ENCODE measurements at places on chromosomes 3 and 15.

DNA sequence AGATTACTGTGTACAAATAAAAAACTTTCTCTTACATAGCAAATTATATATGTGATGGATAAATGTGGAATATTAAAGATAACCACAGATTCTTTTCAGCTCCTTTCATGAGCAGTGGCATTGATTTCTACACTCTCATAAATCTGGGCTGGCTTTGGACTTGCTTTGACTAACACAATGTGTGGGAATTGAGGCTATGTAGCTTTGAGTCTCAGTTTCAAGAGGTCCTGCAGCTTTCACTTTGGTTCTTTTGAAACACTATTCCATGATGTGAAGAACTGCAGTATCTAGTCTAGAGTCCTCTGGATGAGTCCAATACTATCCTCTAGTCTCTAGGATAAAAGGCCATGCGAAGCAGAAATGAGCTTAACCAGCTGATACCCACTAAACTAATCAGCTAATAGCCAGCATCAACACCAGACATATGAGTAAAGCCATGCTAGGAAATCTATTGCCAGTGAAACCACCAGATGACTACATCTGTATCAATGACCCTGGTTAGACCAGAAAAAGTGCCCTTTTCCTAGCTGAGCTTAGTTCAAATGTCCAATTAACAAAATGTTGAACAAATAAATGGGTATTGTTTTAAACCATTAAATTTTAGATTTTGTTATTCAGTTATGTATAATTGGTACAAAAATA, 274.9 kb upstream of the ZPLD1 start:
- no peak for DNase-seq

- no peak for DNase-seq
Measured at GRCh38 chr3:48656841-48657281, 5.8 kb downstream of the CELSR3 start.

- DNase-seq, result no peak
Measured at GRCh38 chr3:25457671-25458419, 29.8 kb downstream of the RARB start.

- DNase-seq, result no peak
Measured at GRCh38 chr3:13219902-13220296, 146.7 kb upstream of the IQSEC1 start.

GRCh38 chr3:41866298-41866697, 95.6 kb downstream of the ULK4 start:
- DNase-seq, result no peak

GRCh38 chr15:40282869-40283614, at the start of gene ANKRD63:
TSS of gene ANKRD63 (minus strand) at chr15:40283064. CDS start at chr15:40282586, 478 bp downstream.
- no peak for DNase-seq

DNA sequence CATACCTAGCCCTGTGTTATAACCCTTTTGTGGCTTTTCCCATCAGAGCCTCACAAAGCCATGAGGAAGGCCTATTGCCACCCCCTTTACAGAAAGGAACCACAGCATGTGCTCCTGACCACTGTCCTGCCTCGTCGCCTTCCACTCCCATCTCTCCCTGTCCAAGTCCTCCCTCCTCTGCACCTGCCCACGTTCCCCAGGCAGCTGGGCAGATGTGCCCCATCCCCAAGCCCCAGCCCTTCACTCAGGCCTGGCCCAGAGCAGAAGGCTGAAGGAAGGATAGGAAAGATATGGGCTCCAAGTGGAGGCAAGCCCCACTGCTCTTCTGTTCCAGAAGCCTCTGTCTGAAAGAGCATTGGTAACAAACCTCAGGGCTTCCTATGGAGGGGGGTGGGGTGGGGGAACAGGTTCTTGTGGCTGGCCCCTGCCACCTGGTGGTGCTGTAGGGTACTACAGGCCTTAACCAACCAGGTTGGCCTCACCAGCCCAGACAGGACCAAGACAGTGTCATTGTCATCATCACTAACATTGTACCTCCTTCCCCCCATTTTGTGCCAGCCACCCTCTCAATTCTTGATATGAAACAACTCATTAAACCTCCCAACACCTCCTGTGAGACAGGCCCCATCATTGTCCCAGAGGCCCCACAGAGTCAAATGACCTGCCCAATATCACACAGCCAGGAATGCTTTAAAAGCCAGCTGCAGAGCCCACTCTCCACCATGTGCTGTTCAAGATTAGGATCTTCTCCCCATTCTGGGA, 10.0 kb downstream of the POC1A start:
- peak; percentile 29 for DNase-seq

DNA sequence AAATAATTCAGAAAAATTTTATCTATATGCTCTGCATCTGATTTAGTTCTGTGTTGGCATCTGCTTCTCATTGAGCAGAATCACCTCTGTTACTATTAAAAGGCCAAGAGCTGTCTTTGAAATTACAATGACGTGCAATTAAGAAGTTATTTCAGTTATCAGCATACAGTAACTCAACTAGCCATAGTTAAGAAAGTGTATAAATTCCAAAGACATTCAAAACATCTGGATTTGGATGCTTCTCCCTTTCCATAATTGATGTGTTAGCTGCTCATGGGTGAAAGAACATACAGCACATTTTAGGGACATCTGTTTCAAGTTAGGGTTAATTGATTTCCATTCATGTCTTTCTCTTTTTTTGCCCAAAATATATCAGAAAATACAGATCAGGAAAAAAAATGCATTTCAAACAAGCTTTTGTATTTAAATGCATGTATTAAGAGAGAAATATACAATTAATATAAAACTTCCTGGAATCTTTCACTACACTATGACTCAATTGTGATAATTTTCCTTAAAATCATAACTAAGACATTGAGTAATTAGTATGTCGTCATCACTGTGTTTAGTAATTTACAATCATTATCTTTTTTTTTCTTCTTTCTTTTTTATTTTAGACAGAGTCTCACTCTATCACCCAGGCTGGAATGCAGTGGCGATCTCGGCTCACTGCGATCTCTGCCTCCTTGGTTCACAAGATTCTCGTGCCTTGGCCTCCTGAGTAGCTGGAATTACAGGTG, 82.7 kb upstream of the MBNL1 start:
- DNase-seq, result peak; percentile 88

Data from fibroblast of skin of left quadriceps (primary cell).